ENCODE measurements at places on chromosomes 7 and 10.

- no peak for DNase-seq
Measured at GRCh38 chr10:323651-324293, 188.5 kb downstream of the ZMYND11 start.

DNA sequence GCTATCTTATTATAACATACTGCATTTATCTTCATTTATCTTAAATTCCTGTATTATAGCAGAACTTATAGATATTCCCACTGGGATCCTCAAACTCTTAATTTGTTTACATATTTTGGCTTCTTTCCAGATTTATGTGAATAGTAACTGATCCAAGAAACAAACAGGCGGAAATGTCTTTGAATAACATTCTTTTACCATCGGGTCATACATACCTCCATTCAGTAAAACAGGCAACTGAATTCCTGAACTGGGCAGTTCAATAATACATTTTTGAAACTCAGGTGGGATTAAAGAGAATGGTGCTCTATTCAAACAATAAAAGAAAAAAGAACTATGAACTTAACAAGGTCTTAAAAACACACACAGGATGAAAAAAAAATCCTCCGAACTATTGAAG is 337.4 kb downstream of the CRPPA start:
- no peak for DNase-seq

GRCh38 chr10:13993169-13993568 is 337.6 kb downstream of the FRMD4A start:
- no peak for DNase-seq

DNA sequence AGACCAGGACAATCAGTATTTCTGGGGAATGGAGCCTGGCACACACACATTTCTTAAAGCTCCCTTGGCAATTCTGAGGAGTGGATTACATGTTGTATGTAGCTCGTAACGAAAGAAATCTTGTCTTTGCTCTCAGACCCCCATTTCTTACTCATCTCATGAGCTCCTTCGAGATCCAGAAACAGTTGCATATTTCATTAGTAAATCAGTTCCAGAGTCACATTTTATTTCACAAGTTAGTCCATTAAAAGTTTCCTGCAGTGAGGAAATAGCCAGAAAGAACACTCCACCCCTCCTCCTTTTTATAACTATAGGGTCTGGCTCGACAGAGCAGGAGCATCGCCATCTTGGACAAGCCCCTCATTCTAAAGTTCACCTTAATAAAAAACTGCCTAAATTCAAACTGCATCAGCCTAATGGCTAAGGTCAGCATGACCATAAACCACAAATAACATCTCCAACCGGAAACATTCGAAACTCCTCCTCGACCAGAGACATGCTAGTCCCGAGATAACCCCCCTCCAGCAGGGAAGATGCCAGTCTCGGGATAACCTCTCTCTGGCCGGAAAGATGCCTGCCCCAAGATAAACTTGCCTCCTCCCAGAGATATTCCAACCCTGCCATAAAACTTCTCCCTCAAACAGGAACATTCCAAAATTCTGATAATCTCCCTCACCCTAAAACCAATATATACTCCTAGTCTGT is 7.4 kb downstream of the EGFR start:
- no peak for DNase-seq

DNA sequence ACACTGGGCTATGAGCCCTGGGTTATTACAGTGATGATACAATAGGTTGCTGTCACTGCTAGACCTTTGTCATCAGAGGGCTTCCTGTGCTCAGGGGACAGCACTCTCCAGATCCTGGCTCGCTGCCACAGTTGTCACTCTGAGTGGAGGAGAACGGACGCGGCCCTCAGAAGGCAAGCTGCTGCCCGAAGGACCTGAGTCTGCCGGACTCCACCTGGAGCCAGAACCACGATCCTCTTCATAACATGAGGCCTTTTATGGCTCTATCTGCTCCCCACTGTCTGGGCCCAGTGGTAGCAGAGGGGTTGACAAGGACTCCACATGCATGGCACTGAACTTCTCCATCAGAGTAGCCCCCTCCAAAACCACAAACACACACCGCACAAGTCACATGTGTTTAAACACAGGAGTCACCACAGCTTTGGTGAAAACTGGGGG is 94.7 kb upstream of the EFCAB10 start:
- DNase-seq = no peak

DNA sequence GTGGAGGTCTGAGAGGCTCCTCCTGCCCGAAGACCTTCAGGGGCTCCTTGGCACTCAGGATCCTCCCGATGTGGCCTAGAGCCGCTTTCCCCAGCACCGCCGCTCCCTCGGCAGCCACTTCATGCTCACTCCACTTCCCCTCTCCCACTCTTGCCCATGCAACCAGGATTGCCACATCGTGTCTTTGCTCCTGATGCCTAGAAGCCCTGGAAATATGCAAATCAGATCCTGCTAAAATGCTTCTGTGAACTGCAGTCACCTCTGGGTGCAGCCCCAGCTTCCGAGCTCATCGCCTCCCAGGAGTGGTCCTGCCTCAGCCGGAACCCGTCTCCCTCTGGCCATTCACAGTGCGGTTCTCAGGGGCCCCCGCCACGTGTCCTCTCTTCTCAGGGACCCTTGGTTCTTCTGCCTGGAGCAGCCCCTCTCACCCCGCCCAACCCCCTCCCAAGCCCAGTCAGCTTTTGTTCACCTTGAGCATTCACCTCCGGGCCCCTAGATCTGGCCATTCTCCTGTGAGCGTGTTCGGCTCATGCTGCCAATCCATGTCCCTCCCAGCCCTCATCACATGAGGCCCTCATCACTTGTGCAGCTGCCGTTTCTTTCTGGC is 175.5 kb downstream of the ADARB2 start:
- no peak for DNase-seq

- DNase-seq = no peak
Measured at GRCh38 chr7:28358423-28358868, 53.9 kb upstream of the CREB5 start.

- no peak for DNase-seq
Measured at GRCh38 chr7:150784120-150784736, 15.9 kb downstream of the TMEM176B start.

- peak; percentile 97 for DNase-seq
Measured at GRCh38 chr10:101031128-101031795, at the start of the genes PDZD7 and SFXN3. TSS of gene PDZD7 (minus strand) at chr10:101031129. CDS start at chr10:101030219, 910 bp downstream. TSS of gene SFXN3 (plus strand) at chr10:101031234. CDS start at chr10:101034695, 3,461 bp downstream.

Data from T47D (cell line).